Stimulated activated CD8-positive, alpha-beta memory T cell treated with anti-CD3 and anti-CD28 coated beads, Interleukin-2, amount 100 ng/mL, for 1 hour (primary cell): ENCODE measurements at places on chromosomes 3 and 15.
A peak's percentile ranks its signal among the peaks of the same experiment; 100 is the strongest.

DNA sequence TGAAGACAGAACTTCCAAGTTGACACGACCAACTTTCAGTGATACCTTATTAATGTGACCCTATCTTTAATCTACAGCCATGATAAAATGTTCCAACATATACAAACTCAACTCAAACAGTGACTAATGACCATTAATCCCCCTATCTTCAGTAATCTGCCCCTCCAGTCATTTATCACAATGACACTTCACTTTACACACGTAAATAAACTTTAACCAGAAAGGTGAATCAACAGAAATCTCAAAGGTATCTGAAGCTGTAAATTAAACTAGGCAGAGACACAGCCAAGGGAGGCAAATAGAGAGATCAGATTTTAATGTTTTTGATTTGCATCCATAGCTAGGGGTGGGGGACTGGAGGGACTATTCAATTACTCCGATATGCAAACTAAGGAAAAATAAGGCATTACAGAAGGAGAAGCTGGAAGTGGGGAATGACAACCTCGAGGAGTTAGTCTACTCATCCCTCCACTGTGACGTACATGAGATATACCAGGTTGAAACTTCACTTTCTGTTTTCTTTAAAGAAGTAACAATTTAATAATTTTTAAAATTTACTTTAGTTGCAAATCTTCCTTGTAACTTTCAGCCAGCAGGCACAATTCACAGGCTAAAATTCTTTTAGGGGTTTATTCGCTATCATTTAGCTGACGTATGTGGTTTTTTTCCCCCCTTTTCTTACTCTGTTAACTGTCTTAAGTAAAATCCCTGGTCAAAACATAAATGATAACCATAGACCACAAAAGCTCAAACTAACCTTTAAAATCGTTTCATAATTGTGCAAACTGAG is 751.0 kb downstream of the ROBO1 start:
- no peak for DNase-seq

DNA sequence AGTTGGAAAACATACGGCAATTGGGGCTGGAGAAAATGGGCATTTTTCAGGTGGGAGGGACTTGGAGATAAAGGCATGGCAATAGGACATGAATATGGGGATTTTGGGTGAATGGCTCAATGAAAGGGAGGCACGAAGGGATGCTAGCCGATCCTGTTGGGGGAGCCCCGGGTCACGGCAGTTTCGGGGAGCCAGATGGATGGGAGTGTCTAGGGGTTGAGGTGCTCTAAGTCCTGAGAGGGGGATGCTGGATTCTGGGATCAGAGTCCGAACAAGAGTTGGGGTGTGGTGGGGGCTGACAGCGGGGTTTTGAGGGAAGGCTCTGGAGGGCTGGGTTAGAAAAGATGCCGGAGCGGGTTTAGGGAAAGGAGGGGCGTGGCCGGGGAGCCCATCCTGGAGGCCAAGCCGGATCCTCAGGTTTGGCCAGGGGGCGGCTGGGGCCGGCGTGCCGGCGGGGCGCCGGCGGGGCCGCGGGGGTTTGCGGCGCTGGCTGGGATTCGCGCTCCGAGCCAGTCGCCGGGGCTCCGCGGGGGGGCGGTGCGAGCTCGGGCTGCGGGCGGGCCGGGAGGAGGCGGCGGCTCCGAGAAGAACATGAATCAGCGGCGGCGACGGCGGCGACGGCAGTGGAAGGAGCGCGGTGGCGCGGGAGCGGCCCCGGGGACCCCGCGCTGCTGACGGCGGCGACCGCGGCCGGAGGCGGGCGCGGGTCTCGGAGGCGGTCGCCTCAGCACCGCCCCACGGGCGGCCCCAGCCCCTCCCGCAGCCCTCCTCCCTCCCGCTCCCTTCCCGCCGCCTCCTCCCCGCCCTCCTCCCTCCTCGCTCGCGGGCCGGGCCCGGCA is at the start of gene TYRO3:
Gene TYRO3, plus strand, starts transcription at position 813 of the 839 bp plus-strand sequence. CDS start 46 bp downstream, outside the sequence.
- peak; percentile 56 for DNase-seq

GRCh38 chr3:60399292-60399691 is 852.0 kb downstream of the FHIT start:
- DNase-seq: no peak

GRCh38 chr15:48823237-48823636 is 12.4 kb upstream of the CEP152 start:
- DNase-seq: no peak

DNA sequence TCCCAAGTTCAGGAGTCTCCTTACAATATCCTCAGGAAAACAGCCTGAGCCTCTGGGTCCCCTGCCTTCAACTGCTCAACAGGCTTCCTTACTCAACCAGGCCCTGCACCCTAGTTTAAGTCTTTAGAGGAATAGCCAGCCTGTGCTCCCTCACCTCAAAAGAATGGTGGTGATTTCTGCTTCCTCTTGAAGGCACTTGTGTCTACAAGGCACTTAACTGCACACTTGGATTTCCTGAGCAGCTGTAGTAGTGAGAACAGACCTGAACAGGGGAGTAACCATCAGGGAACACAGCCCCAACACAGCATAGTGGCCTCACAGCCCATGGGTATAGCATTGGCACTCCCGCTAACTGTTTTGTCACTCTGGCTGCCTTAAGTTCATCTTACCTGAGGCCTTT is 244.3 kb downstream of the MYRIP start:
- DNase-seq: no peak

GRCh38 chr3:193330555-193331204 is 47.9 kb downstream of the ATP13A5 start:
- DNase-seq: no peak

DNA sequence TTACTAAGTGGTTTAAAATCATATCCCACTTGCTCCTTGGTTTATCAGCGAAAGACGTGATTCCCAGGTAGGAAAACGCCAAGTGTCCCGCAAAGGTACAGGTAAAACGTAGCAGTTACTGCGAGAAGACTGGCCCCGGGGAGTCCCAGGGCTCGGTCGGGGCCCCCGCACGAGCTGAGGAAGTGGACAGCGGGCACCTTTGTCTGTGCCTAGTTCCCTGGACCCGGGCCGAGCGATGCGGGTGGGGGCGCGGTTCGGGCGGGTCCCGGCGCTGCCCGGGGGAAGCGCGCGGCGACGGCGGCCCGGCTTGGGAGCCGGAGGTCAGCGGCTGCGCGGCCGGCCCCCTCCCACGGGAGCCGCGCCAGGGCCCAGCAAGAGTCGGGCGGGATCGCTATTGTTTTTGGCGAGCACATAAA is 864 bp upstream of the NEO1 start:
- peak; percentile 0 for DNase-seq

DNA sequence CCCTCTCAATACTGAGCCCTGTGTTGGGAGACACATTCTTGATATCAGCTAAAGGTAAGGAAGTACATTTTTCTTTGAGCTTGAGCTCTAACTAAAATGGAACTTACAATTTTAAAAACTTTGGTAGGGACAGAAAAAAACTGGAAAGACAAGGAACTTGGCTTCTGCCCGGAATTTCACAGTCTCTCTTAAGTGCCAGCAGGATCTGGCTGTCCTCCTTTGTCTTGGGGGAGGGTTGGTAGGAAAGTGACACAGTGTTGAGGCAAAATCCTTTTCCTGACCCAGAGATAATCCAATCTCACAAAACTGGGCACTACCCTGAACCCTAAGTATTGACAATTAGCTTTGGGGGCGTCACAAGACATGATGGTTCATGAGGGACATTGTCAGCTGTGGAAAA is 45.3 kb downstream of the ZPLD1 start:
- DNase-seq: no peak

DNA sequence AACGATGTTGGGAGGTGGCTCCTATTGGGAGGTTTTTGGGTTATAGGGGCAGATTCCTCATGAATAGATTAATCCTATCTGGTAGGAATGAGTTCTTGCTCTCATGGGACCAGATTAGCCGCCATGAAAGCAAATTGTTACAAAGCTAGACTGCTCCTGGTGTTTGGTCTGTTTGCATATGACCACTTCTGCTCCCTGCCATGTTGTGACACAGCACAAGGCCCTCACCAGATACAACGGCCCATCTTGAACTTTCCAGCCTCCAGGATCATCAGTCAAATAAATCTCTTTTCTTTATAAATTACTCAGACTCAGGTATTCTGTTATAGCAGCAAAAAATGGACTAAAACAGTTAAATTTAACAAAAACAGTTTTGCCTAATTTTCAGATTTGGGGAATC is 34.4 kb downstream of the TRIM42 start:
- no peak for DNase-seq

GRCh38 chr3:152945556-152945955 is 110.6 kb downstream of the P2RY1 start:
- DNase-seq: no peak

- DNase-seq: no peak
These were observed 58.6 kb downstream of the TMOD3 start for GRCh38 chr15:51887887-51888592.

DNA sequence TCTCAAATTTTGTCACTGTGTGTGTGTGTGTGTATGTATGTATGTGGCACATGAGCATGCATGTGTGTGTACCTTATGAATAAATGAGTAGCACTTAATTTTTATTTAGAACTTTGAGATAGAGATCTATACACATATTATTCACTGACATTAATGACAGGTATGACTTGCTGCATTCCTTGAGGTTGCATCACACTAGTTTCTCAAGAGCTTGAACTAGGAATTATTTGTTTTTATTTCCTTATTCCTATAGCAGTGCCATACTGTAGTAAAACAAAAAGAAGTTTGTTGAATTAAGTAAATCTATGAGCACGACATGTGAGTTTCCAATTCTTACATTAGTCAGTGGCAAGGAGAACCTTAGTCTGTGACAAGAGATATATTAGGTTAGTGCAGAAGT is 943.9 kb downstream of the ROBO1 start:
- DNase-seq: no peak

DNA sequence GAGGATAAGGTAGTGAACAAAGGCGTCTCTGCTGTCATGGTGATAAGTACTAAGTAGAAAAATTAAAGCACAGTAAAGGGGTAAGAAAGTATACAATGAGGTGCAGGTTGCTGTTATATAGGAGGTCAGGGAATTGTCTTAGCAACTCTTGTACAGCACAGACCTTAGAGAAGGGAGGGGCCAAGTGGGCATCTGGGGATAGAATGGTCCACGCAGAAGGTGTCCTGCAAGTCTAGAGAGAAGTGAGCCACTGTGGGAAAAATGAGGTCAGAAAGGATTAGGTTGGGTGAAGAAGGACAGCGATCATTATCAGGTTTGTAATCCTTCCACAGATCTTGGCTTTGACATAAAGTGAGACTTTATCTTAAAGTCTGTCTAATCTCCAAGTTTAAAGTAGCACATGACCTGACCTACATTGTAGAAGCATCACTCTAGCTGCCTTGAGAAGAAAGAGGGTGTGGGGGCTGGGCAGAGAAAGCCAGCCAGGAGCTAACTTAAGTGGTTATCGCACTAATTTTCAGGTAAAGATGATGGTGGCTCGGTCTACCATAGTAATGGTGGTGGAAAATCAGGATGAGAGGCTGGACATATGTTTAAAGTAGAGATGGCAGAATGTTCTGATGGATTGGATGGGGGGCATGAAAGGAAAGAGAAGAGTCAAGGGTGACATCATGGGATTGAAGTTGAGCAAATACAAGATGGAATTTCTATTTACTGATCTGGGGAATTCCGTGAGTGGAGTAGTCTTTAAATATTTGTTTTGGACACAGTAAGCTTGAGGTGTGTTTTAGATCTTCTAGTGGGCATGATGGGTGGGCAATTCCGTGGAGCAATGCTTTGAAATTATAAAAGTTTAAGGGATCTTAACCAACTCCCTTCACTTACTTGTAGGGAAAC is 919.2 kb downstream of the ROBO1 start:
- DNase-seq: no peak

- no peak for DNase-seq
These were observed 26.4 kb upstream of the TNFAIP8L3 start for GRCh38 chr15:51121118-51121517.

DNA sequence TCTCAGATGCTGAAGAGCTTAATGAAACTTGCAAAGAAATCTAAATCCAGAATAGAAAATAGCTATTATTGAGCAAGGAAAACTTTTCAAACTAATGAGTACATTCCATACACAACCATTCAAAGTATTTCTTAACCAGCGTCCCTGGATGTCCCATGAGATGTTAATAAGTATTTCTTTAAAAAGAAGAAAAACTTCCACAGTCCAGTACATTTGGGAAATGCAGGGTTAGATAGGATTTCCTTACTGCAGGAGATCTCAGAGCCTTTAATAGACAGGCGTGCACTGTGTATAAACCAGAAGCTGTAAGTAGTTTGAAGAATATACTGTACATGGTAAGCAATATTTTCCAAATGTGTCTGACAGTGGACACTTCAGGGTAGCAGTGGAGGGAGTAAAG is 29.6 kb upstream of the BHLHE40 start:
- DNase-seq: no peak

GRCh38 chr3:122912772-122913538 is 114.6 kb downstream of the SEMA5B start:
- no peak for DNase-seq
